ENCODE measurements at places on chromosomes 3 and 15. TPM values are rescaled to one million over a fixed set of nuclear protein-coding genes. Genes with fewer than 3 reads are reported as not detected.

Gene ITIH4
- 0.25 TPM for total RNA-seq

Gene TMEM45A
- total RNA-seq: 2.0 TPM

Gene MYL3
- 0.16 TPM for total RNA-seq

Gene SLC28A2
- not detected for total RNA-seq

Gene SCAMP5
- 10.4 TPM for total RNA-seq

Gene RTP1
- not detected for total RNA-seq

Gene TRH
- not detected for total RNA-seq

Gene RNF13
- 34.3 TPM for total RNA-seq

Gene AADACL2
- not detected for total RNA-seq

Gene XCR1
- total RNA-seq: not detected

Gene ERICH6
- total RNA-seq: 0.07 TPM

Gene SYNPR
- total RNA-seq: not detected

Gene CKMT1B
- 4.3 TPM for total RNA-seq

Gene ECT2
- 75.6 TPM for total RNA-seq

Gene ISG20
- 43.2 TPM for total RNA-seq

Gene TRPM1
- total RNA-seq: not detected
